ENCODE measurements at places on chromosomes 1 and 21.

DNA sequence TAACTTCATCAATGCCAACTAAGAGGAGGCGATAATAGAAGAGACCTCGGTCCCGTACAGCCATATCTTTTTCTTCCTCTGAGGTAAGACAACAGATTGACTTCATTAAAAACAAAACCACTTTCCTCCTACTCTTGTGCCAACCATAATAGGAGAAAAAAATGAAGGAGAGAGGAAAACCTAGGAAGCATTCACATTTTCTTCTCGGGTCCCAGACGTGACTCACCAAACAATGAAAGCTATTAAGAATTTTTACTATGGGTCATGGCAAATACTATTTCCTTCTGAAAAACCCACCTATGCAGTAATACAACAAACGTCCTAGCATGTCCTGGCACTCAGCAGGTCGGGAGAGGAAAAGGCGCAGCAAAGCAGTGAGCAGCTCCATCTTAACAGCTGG, 8.6 kb upstream of the BCL2L15 start:
- DNase-seq = no peak

DNA sequence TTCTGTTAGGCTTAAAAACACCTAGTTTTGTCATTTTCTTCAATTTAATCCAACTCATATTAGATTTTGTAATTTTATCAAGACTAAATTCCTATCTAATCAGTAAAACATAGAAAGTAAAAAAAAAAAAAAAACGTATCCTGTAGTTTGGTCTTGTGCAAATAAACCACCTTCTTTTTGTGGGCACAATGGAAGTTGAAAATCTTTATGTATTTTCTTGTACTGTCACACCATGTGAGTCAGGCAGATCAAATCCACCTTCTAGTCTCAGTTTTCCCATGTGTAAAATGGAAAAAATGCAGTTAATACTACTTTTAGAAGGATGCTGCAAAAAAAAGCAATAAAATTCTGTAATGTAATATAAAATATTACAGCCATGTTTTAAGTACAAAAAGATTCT, 129.8 kb downstream of the CYYR1 start:
- DNase-seq = no peak

DNA sequence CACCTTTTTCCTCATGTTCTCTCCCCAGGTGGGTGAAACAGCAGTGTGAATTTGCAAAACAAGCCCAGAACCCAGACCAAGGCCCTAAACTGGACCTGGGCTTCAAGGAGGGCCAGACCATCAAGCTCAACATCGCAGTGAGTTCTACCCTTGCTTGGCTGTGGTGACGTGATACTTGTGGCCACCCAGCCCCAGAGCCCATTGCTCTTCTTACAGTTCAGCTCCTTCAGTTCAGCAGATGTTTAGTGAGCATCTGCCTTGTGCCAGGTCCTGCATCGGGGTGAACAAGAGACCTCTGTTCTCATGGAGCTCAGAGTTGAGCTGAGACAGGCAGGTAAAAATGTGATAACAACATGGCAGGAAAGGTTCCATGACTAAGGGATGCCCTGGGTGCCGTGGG, 8.5 kb downstream of the NECAP2 start:
- no peak for DNase-seq

DNA sequence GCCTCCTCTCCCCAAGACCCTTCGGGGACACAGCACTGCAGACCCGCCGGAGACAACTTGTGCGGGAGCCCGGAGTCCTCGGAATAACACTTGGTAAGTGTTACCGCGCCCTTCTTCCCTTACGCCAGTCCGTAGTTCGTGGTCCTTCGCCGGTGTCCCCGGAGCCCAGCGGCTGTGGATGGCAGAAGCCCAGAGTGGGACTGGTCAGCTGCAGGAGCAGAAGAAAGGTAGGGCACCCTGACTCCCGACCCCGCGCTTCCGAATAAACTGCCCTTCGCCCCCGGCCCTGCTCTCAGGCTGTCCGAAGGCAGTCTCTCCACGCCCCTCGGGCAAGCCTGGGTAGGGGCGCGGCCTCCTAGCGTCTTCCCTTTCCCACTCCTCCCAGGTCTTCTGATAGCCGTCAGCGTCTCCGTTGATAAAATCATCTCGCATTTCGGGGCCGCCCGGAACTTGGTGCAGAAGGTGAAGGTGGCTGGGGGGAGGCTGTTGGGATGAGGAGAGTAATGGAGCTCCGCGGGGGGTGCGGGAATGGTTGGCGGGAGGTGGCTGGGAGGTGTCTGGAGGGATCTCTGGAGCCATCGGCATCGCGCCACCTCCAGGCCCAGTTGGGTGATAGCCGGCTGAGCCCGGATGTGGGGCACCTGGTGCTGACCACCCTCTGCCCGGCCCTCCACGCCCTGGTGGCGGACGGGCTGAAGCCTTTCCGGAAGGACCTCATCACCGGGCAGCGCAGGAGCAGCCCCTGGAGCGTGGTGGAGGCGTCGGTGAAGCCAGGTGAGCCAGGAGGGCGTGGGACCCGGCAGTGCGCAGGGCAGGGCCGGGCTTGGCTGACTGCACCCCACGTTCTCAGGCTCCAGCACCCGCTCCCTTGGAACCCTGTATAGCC, 4.3 kb downstream of the RUSC1 start:
- no peak for DNase-seq

DNA sequence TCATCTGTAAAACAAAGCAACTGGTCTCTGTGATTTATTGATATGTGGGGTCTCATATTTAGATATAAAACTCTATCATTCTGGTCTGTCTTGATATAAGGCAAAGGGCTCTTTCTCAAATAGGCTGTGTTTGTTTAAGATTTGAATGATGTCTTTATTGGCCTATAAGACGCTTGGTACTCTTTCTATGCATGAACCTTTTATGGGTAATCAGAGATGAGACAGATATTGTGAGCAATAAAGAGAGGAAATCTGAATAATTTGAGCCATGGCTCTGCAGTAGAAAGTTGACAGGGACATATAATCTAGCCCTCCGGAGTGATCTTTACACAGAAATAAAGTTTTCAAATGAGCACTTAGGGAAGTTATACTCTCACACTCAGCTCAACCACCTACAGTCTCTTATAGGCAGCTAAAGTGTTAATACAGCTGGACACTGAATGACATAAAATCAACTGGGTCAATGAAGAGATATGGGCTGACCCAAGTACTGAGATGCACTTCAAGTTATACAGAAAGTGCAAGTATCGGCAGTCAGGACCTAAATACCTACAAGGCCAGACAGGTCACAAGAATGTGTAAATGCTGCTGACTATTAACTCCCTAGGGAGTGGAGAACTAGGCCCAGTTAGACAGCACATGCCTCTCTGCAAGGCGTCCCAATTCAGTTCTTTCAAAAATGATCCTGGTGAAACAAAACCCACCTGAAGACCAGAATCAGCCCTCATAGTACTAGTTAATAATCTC, 111.0 kb downstream of the PTPN14 start:
- DNase-seq = no peak

DNA sequence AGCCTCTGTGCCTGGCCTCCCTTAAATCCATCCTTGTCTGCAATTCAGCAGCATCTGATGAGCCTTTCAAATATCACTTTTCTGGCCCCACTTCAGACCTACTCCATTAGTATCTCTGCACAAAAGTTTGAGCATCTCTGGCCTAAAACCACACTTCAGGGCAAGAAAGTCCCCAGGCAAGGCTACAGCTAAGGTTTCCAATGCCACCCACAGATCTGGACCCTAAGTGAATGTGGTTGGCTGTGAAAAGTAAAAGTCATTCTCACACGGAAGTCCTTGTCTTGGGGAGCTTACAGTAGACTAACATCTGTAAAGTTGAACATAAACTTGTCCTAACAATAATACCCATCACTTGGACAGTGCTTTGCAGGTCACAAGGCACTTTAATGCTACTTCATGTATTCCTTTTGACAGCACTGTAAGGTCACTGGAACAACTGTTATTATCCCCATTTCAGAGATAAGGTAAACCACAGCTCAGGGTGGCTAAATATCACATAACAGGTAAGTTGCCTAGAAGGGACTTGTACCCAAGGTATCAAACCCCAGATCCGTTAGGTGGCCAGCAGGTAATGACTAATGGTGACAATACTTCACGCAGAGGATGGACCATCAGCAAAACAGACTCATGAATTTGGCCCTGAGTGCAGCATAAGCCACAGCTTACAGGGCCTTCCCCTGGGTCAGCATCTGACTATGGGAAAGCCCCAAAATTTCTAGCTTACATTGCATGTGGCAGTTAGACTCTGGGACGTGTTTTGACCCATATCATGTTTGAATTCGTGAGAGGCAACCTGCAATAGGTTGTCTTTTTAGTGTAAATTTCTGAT, 356.0 kb downstream of the HHAT start:
- DNase-seq = no peak

- DNase-seq = no peak
Measured at GRCh38 chr1:33332357-33332789, 11.5 kb upstream of the A3GALT2 start.

DNA sequence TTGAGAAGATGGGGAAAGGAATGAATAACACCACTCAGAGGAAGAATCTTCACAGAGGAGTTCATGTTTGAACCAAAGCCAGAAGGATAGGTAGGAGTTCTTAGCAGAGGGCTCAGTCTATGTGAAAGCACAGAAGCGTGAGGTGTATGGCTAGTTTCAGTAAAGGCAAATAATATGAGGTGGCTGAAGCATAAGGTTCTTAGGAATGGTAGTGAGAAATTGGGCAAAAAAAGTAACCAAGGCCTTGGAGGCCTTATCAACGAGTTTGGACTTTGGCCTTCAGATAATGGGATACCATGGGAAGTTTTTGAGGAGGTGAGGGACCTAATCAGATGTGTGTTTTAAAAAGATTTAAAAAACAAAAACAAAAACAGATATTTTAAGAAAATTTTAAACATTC, 47.1 kb downstream of the TCEANC2 start:
- DNase-seq = no peak

DNA sequence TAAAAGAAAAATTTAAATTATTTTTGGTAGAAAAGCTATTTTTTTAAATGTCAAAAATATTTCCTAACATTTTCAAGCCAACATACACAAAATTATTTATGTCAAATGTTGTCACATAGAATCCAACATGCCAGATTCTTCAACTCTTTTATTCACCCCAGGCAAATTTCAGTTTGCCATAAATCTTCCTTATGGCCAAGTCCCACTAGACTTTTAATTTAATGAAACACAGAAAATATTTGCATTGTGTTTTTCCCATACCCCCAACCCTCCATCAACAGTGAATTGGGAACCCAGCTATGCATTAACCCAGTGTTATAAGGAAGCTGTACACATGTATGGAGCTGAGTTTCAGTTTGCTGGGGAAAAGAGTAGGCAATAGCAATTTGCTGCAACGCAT, 41.4 kb downstream of the DUSP10 start:
- no peak for DNase-seq

GRCh38 chr1:225746361-225747179, 31.1 kb upstream of the SRP9 start:
- no peak for DNase-seq

DNA sequence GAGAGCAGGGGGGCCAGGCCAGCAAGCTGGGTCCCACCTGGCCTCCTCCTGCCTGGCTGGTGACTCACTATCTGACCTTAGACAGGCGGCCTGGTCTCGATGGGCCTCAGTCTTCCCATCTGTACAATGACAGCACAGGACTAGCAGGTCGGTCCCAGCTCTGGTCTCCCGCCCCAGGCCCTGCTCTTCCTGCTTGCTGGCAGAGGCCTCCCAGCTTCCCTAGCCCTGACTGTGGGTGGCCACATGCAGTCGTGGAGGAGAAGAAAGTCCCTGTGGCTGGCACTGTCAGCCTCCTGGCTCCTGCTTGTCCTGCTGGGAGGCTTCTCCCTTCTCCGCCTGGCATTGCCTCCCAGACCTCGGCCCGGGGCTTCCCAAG, 817 bp downstream of the EXTL1 start:
- no peak for DNase-seq

- DNase-seq = no peak
Measured at GRCh38 chr1:178503849-178504248, 7.1 kb upstream of the CLEC20A start.

DNA sequence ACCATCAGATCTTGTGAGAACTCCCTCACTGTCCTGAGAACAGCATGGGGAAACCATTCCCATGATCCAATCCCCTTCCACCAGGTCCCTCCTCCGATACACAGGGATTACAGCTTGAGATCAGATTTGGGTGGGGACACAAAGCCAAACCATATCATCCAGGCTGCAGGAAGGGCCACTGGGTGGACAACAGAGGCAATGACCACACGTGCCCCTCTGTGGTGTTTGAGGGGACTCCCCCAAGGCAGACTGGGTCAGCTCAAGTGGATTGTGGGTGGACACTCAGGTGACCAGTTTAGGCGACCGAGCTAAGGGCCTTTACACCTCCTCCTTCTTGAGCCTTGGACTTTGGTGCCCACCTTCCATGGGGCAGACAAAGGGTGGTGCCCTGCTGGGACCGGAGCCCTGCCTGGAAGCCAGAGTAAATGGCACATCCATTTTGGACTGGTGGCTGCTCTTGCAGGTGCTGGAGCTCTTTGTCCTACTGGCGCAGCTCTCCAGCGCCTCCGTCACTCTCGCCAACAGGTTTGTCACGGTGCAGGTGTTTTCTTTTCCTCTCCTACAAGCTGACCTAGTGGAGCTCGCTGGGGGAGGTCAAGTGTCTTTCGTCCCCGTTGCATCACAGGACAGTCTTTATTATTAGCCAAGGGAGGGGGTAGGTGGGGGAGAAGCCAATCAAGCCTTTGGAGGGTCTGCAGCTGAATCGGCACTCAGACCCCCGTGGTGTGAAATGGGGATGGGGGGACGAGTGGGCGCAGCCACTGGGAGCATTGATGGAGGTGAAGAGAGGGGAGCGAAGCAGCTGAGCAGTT, 37.6 kb downstream of the CRYAA start:
- DNase-seq = no peak

DNA sequence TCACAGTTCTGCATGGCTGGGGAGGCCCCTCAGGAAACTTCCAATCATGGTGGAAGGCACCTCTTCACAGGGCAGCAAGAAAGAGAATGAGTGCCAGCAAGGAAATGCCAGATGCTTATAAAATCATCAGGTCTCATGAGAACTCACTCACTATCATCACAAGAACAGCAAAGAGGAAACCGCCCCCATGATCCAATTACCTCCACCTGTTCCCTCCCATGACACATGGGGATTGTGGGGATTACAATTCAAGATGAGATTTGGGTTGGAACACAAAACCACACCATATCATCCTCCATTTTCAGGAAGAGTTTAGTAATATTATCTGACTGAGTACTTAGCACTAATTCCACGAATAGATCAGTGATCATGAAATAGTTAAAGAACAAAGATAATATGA, 244.2 kb downstream of the LMO4 start:
- DNase-seq = no peak

DNA sequence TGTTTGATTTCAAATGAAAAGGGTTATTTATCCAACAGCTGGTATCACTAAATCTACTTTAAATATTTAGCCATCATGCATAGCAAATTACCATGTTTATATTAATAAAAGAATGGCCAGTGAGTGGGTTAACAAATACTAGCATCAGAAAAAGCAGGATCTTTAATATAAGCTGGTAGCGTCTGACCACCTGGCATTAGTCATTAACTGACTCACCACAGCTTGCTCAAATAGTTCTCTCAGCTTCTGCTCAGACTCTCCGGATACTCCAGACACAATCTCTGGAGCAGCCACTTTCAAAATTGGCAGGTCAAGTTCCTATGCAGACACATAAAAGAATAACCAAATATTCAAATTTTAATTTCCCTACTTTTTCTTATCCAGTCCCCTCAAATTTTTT, 29.6 kb downstream of the NVL start:
- DNase-seq = no peak
